NCI-H2029 treated with DMSO at 0.1 percent for 48 hours (cell line): ENCODE measurements at places on chromosomes 4 and X.

DNA sequence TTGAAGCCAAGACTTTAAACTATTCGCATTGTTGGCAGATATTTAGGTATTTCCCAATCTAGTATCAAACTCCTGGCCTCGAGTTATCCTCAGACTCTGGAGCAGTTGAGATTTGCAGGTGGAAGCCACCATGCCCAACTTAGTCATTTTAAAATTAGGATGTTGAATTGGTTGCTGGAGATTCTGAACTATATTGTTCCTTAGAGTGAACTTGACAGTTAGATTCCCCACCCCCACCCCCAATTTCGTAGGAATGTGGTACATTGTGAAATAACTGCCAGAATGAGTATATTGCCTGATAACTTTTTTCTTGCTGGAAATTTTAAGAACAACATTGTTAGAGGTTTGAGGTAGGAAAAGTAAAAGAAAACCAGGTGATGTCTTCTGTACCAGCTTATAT lies 2.3 kb downstream of the NOCT start:
- no peak for DNase-seq

DNA sequence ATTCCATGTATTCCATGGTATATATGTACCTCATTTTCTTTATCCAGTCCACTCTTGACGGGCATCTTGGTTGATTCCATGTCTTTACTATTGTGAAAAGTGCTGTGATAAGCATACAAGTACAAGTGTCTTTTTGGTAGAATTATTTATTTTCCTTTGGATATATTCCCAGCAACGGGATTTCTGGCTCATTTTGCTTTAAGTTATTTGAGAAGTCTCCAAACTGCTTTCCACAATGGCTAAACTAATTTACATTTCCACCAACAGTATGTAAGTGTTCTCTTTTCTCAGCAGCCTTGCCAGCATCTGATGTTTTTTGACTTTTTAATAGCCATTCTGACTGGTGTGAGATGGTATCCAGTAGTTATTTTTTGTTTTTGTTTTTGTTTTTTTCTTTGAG lies 17.6 kb upstream of the FAT4 start:
- DNase-seq = no peak

GRCh38 chr4:54095110-54095825 lies 4.7 kb upstream of the GSX2 start:
- no peak for DNase-seq

DNA sequence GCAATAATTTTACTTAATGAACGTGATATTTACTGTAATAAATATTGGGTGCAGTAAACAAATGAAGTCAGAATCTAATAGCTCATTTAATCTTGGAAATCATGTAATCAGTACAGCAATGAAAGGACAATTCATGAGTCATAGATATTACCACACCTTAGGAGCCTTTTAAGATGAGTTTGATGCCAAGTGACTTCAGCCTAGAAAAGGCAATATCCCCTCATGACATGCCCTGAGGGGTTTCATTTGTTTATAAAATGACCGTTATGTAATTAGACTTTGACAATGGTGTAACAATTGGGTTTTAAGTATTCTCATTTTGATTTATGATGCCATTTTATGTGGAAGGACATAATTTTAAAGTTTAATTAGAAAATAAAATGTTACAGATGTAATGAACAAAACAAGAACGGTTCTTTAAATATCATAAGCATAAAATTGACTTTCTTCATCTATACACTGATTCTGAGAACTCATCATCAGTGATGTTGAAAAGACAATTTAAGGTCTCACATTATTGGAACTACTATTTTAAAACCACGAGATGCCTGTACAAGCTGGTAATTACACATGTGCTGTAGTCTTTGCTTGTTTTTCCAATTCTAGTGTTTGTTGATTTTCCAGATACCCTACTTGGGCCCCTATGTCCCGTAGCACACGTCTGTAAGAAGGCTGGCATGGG lies 5.0 kb downstream of the FGF2 start:
- DNase-seq = no peak

DNA sequence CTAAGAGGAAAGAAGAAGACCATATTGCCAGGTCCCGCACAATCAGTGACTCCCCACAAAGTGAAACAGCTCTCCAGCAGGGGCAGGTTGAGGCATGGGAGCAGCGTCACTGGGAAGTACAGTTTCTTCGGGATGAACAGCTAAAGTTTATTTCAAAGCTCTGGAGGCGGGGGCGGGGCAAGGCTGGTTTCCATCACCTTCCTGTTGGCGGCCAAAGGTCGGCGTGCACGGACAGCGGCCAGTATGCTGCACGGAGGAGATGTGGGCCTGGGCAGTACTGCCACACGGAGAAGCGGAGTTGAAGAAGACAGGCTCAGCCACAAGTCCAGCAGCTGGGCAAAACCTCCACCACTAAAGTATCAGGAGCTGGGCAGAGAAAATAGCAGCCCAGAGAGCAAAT lies 951 bp upstream of the ZNF518B start:
- DNase-seq = no peak

GRCh38 chr4:128468123-128468989 lies 180.7 kb upstream of the PGRMC2 start:
- DNase-seq = no peak

- no peak for DNase-seq
Observed at GRCh38 chr4:92060333-92060732, 243.4 kb upstream of the GRID2 start.

GRCh38 chr4:105504744-105505143 lies 30.9 kb upstream of the PPA2 start:
- no peak for DNase-seq
